NCI-H1417 treated with DMSO at 0.1 percent for 48 hours (cell line): ENCODE measurements at places on chromosomes 7 and 10.

DNA sequence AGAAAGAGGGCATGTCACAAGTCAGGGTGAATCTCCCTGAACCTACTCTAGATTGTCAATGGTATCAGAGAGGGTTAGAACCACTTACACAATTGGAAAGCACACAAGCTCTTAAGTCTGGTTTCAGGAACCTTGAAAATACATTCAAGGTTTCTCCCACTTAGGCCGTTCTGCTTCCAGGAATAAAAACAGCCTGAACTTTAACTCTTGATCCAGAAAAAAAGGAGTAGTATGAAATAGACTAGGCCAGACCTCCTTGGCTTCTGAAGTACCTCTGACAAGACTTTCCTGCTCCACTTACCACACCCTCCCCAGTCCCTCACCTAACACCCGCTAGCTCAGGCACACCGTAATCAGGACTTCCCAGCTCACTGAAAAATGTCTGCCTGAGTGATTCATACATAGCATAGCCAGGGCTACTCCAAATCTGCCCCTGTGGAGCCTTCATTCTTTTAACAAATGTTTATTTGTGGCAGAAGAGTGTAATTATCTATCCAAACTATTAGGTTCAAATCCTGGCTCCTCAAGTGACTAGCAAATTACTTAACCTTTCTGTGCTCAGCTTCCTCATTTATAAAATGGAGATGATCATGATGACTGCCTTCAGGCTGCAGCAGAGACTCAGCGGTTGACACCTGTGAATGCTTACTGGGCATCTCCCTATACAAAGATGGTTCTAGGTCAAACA is 30.3 kb upstream of the IL6 start:
- no peak for DNase-seq

- peak; percentile 5 for DNase-seq
Measured at GRCh38 chr7:4479367-4480039, 202.6 kb upstream of the FOXK1 start.

- no peak for DNase-seq
Measured at GRCh38 chr7:33539198-33539597, 366.1 kb upstream of the BMPER start.

GRCh38 chr10:61898435-61898778 is 3.1 kb upstream of the ARID5B start:
- DNase-seq: peak; percentile 61

GRCh38 chr7:16758631-16759611 is 5.4 kb downstream of the TSPAN13 start:
- DNase-seq: no peak

DNA sequence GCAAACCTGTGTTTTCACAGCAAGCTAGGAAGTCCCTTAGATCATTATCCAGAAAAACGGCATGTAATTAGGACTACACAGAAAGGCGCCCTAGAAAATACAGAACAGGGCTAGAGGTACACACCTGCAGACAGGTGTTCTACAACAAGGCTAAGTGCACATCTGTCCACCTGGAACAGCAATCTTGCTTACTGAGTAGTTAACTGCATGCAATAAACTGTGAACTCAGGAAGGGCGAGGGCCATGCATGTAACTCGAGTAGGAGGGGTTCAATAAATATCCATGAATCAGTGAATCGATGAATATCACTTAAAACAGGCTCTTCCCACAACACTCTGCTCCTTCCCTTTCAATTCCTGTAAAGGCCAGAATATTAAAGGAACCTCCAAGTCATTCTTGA is 22.0 kb downstream of the FAM171A1 start:
- DNase-seq: no peak
